ENCODE measurements at places on chromosomes 11 and 22.
A peak's percentile ranks its signal among the peaks of the same experiment; 100 is the strongest.

GRCh38 chr11:73177778-73178539, 35.8 kb upstream of the FCHSD2 start:
- DNase-seq: peak; percentile 86

GRCh38 chr11:88474655-88475054, 137.1 kb upstream of the CTSC start:
- DNase-seq: no peak

DNA sequence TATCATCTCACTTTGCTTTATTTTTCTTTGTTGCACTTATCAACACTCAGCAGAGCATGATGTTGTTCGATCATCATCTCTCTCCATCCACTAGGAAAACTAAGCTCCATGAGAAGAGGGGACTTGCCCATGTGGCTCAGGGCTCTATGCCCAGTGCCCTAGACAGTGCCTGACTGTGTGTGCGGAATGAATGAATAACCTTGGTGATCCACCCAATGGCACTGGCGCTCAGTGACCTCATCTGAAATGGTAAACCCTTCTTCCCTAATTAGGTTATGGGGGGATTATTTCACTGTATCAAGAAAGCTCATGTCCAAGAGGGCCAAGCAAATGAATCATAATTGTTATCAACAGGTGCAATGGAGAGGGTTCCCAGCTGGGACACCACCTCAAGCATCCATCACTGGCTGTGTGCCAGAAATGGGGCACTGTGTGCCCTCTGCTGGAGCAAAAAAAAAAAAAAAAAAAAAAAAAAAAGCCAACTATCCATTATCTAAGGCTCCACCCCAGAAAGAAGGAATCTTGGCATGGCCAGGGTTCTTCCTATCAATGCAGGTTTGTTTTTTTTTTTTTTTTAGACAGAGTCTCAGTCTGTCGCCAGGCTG, 172.6 kb downstream of the LARGE1 start:
- no peak for DNase-seq

GRCh38 chr22:46971099-46971763, 208.8 kb downstream of the TBC1D22A start:
- DNase-seq: peak; percentile 55

GRCh38 chr11:19546325-19546724, 166.3 kb upstream of the NAV2 start:
- DNase-seq: no peak

DNA sequence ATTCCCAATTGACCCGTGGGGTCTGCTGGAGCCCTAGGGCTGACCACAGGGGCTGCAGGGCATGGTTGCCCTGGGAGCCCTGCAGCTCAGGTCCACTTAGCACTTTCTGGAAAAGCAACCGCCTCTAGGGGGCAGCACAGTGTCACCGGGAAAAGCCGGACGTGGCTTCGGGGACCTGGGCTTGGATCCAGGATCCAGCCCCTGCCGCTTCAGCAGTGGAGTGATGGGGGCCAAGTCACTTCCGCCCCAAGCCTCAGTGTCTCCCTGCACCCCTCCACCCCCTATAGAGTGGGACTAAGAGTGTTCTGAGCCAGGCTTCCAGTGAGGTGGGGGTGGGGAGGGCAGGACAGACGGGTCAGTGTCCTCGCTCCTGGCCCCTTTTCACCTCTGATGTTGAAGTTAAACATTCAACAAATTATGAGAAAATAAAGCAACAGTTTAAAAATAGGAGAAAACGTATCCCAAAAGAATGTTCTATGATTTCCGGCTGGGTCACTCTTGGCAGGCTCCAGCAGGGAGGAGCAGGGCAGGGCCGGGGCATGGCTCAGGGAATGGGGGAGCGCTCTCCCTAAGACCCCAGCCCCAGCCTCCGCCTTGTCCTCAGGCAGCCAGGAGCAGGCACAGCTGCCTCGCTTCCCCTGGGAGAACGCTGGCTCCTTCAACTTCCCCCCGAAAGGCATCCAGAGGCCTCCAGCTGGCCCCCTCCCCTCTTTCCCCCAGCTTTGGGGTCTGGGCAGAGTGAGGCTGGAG, 96.5 kb upstream of the FGF3 start:
- DNase-seq: peak; percentile 89

DNA sequence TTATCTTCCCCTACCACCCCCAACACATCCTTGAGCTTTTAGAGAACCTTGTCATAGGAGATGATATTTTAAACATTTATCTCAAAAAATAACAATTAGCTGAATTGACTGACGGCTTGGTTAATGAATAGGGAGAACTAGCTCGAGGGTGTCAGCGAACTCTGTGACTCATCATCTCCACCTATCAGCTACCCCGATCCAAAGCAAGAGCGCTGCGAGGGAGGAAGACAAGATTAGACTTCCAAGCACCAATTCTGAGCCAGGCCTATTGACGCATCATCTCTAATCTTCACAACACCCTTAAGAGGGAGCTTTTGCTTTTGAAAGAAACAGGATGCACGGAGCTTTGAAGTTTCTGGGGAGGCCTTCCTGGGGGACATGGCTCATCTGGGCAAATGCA, 51.0 kb upstream of the GALNT18 start:
- DNase-seq: no peak

- no peak for DNase-seq
Measured at GRCh38 chr11:91404344-91404743, 820.3 kb upstream of the FAT3 start.

- DNase-seq: no peak
Measured at GRCh38 chr22:37079668-37080171, 28.2 kb downstream of the KCTD17 start.

DNA sequence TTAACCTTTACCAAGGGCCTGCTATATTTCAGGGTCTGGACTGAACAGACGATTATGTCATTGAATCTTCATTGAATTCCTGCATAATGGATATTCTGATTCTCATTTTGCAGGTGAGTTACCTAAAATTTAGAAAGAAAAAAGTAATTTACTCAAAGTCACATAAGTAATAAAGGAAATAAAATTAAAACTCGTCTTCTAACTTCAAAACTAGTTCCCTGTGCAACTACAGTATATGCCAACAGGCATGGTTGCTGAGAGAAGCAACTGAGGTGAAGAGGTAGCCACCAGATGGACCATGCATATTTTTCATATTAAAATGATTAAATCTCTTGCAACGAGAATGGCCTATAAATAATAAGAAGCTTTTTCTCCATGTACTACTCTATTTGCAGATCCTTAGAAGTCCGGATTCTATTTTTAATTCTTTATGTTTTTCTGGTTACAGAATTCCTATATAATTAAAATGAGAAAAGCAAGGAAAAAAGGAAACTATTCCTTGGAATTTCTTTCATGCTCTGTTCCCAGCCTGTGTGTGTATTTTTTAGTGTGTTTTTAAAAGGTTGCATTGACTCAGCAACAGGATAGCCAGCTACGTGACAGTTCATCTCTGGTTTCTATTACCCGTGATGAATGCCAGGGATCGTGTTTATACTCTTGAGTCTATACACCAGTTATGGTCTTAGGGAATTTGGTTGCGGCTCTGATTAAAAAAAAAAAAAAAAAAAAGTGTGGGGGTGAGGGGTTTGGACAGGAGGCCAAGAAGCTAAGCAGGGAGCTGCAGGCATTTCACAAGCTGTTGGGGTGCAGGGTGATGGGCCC, 186.8 kb downstream of the ETS1 start:
- no peak for DNase-seq

DNA sequence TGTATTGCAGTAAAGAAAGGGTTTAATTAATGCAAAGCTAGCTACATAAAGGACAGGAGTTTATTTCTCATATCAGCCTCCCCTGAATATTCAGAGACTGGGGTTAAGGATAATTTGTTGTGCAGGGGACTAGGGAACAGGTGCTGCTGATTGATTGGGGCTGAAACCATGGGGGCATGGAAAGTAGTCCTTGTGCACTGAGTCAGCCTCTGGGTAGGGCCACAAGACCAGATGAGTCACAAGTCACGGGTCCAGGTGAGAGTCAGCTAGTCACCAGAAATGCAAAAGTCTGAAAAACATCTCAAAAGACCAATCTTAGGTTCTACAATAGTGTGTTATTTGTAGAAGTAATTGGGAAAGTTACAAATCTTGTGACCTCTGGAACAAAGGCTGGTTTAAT, 32.9 kb upstream of the SYT13 start:
- DNase-seq: no peak

GRCh38 chr11:110896358-110896757, 184.1 kb upstream of the ARHGAP20 start:
- no peak for DNase-seq

- DNase-seq: no peak
Measured at GRCh38 chr11:79600711-79601110, 159.9 kb upstream of the TENM4 start.

DNA sequence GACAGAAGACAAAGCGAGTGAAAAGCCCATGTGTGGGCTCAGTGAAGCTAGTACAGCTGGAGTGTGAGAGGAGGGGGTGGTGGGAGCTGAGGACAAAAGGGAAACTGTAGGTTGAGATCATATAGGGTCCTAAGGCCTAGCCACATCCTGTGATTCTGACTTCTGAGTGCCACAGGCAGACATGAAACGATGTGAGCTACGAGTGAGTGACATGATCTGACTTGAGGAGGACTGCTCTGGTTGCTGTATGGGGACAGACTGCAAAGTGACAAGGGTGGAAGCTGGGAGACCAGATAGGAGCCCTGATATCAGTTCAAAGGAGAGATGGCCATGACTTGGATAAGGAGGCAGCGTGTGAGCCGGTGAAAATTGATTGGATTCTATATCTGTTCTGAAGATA, 85.4 kb downstream of the MICAL2 start:
- no peak for DNase-seq

DNA sequence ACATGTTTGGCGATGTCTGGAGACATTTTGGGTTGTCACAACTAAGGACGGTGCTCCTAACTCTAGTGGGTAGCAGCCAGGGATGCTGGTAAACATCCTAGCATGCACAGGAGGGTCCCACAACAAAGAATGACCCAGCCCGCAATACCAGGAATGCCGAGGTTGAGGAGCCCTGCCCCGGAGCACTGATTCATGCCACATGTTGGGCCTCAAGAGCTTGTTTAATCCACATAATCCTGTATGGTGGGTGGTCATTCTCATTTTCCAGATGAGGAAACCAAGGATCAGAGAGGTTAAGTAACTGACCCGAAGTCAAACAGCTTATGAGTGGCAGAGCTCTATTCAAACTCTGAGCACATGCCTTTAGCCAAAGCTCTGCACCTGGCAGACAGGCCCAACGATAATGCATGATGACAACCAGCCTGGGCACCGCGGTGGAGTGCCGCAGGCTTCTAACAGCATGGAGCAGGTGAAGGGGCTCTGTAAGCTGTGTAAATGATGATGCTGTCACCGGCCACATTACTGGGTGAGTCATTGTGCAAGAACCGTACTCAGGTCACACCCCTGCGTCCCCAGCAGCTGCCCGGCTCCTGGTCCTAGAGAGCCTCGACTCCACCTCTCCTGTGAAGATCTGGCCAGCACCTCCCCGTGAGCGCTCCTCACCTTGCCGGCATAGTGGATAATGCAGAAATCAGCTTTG, 58.6 kb downstream of the APOL1 start:
- DNase-seq: no peak

GRCh38 chr22:39818094-39818493, 75.5 kb downstream of the ENTHD1 start:
- no peak for DNase-seq

- peak; percentile 94 for DNase-seq
Measured at GRCh38 chr22:39292561-39293074, 26.8 kb downstream of the RPL3 start.

DNA sequence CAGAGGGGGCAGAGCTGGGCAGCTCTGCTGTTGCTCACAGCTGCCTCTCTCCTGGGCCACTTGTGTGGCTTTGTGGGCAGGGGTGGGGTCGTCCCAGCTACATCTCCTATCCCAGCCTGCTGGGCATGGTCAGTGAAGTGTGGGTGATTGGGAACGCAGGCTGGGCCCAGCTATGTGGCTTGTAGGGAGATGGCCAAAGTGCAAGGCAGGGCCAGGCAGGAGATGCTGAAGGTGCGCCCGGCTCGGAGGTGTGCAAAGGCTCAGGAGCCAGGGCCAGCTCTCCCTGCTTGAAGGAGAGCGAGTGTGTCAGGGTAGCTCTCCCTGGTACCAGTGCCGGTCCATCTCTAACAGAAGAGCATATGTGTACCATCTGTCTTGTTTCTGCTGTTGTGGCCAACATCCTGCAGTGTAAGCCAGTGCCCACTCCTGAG, 8.4 kb upstream of the RANBP1 start:
- DNase-seq: no peak

DNA sequence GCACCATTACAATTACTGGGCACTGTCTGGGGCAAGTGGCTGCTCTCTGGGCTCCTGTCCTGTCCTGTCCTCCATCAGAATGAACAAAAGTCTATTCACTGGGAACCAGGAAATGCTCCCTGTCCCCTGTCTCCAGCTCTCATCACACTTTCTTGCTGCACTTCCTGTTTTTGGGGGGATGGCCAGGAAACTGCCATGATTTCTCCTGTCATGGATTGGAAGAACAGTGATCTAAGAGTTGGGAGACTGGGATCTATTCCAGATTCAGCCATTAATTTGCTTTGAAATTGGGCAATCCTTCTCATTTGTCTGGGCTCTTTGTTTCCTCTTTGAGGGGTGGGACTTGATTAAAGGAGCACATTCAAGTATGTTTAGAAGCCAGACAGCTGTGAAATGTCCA, 61.4 kb upstream of the KIRREL3 start:
- no peak for DNase-seq

GRCh38 chr22:47736186-47737034, 974.0 kb downstream of the TBC1D22A start:
- no peak for DNase-seq

- DNase-seq: no peak
Measured at GRCh38 chr11:19183646-19184045, 18.1 kb downstream of the CSRP3 start.

DNA sequence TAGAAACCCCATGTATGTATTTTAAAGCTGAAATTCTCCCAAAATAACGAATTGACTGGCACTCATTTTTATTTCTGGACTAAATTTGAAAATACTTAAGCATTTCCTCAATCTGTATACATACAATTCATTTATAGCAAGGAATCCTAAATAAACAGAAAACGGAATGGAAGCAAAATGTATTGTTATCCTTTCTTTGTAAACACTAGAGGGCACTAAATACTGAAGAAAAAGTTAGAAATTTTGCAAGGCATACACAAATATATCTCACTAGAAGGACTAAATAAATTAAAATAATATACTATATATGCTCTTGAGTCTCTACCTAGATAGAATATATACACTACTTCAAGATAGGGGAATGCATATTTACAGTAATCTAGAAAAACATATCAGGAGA, 23.1 kb upstream of the ANO5 start:
- no peak for DNase-seq

DNA sequence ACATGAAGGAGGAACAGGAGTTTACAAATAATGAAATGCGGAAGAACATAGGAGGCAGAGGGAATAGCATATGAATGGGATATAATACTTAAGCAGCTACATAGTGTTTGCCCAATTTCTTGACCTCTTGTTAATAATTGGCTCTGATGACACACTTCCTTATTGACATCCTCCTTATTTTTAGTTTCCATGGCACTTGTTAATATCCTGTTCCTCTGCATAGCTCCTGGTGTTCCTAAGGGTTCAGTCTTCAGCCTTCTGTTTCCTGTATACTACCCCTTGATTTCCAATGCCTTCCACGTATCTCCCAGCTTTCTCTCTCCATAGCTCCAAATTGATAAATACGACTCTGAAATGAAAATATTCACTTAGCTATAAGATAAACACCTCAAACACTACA, 663.8 kb upstream of the API5 start:
- no peak for DNase-seq

GRCh38 chr11:47716692-47717091, 1.5 kb upstream of the AGBL2 start:
- no peak for DNase-seq

- DNase-seq: peak; percentile 81
Measured at GRCh38 chr11:75325713-75326438, 25.6 kb downstream of the ARRB1 start.

Measured in heart left ventricle (tissue), 16 donors.